ENCODE measurements at places on chromosomes 5 and 9.

DNA sequence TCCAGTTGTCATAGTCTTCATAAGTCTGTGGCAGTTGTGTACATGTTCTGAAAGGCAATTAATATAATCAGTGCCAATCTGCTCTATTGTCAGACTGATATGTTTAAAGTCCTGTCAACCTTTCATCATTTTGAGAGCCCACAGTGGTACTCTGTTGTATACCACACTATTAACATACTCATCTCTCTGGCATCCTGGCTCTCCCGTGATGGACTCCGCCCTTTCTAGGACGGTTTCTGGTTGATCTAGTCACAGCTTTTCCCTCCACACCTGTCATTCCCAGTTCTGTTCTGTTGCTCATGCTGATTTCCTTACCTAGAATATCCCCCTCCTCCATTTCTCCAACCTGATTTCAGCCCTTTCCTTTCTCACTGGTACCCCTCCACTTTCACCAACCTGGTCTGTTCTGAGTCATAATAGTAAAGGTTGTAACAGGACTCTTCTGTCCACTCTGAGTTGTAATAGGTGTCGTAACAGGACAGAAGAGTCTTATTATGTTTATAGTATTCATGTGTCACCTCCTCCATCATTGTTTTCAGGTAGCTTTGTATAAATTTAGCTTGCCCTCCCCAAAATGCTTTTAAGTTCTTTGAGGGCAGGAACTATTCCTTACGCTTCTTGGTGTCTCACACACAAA lies 4.1 kb downstream of the PTCD2 start:
- DNase-seq, result no peak

DNA sequence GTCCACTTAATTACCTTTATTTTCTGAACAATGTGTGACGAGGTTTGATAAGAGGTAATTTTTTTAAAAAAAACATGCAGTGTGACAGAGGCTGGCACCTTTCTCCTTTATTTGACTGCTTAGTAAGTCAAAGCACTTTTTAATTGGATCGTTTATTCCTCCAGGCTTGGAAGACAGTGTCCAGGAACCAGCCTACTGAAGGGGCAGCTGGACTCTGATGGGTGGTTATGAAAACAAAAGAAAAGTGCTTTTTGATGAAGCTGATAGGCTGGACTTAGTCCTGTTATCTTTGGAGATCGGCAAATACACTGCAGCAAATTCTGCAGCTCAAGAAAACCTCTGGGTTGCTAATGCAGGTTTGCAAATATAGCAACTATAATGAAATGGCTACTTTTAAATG lies 141.7 kb downstream of the DCP2 start:
- DNase-seq, result no peak

DNA sequence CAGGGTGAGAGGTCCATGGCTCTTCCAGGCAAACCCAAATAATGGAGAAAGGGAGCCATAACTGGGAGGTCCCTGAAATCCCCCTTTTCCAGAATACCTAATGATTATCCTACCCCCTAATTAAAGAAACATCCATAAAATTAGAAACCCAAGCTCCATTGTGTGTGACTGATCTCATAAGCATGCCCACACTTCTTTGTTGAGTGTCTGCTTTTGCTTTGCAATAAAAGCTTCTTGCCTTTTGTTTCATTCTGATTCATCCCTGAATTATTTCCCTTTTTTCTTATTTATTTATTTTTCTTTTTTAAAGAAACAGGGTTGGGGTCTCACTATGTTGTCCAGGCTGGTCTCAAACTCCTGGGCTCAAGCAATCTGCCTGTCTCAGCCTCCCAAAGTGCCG lies 33.1 kb downstream of the BTF3 start:
- DNase-seq, result no peak

DNA sequence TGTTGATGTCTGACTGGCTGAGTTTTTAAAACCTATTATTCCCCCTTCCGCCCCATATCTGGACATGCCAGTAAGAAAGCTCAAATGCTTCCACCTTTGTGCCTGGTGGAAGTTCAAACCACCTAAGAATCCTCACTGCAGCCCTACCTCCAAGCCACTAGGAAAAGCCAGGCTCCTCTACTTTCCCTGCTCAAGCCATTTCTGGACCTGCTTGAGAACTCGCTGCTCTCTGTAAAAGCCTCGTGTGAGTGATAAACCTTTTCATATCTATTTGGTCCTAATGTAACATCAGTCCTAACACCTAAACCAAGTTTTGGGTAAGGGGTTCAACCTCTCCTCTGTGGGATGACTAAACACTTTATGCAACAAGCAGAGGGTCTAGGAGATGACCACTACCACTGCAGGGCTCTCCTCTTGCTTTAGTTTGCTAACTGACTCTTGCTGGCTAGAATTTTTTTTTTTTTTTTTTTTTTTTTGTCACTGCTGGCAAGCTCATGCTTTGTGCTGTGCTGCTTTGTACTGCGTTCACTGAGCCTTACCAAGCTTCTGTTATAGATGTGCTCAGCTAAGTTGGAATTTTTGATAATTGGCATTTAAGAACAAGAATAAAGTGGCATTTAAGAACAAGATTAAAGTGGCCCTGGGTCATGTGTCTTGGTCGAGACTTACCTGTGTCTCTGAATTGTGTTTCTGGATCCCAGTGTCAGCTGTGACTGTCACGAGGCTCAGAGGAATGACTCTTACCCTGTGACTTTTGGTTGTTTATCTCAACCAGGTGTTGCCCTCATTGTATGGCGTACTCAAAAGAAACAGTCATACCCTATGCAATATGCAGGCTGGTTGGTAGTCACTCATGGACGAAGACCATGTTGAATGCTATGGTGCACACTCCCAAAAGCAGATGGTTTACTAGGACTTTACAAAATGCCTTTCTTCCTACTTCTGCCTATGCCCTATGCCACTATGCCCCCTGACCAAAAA lies 19.5 kb downstream of the TRIM32 start:
- no peak for DNase-seq

- DNase-seq, result peak; percentile 28
These were observed 116.0 kb upstream of the PPP1R26 start for GRCh38 chr9:135363596-135363995.

DNA sequence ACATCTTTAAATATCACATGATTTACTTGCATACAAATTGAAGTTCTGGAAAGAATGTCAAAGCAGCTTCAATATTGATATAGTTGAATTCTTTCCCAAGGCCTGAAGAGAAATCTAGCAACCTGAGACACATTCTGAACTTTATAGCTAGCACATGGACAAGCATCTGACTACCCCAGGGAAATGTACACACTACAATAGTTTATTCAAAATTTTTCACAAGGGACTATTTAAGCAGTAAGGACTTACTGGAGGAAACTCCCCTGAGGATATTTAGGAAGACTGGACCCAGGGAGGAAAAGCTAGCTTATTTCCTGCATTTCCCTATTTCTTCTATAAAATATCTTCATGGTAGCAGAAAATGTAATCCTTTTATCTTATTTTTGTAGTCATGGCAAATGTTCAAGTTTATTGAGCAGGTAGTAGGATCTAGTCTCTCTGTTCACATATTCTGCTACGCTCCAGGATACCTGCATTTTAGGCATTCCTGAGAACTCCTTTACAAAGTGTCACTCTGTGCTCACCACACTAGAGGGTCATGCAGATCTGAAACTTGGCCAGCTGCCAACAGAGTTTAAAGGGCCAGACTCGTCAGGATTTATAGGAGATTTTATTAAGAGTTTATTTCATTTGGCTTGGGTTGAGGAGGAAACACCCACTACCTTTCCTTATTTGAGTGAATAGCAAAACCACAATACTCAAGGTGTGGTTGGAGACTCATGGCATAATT lies 348.4 kb upstream of the FTMT start:
- DNase-seq, result no peak

GRCh38 chr5:168578538-168579487 lies at the start of gene PANK3:
Gene PANK3, minus strand, starts transcription at chr5:168579368. Its CDS starts 85 bp downstream, at chr5:168579283.
- DNase-seq, result peak; percentile 71

DNA sequence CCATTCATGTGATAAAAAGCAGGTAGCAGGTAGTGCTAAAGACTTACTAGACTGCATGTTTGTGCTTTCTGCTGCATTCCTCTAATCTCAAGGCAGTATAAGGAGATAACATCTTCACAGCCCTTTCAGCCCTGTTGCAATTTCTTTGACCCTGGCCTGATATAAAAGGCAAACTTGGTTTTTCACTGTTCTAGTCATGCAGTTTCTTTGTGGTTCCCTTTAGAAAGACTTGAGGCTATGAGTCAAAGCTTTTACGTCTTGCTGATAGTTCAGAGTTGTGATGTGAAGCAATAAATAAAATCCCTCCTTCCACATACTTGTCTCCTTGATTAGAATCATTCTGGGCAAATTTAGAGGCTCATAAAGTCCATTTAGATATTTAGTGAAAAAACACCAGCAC lies 88.6 kb upstream of the CDKN2B start:
- DNase-seq, result no peak

DNA sequence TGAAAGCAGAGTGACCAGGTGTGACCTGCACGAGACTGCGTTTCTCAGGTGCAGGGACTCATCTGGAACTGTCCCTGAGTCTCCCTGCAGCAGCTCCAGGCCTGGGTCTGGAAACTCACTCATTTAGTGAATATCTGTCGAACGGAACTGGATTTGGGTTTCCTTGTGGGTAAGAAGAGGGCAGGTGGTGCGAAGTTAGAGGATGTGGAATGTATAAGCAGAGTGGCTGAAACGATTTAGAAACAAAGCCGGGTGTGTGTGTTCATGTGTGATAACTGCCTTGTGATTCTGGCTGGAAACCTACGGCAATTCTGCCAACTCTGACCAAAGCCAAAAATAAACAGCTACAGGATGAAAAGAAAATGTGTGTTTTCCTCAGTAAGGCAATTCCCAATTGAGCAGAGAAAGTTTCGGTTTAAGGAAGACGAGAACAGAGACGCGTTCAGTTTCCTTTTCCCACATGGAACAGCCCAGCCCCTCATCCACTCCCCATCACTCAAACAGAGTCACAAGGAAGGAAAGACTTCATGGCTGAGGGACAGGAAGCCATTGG lies 130.3 kb downstream of the NSG2 start:
- no peak for DNase-seq

GRCh38 chr5:148011398-148012137 lies 52.2 kb upstream of the SPINK5 start:
- no peak for DNase-seq

GRCh38 chr5:170067574-170068170 lies 38.0 kb upstream of the FOXI1 start:
- no peak for DNase-seq

- DNase-seq, result no peak
These were observed 141.5 kb downstream of the GABRG2 start for GRCh38 chr5:162209005-162209605.

DNA sequence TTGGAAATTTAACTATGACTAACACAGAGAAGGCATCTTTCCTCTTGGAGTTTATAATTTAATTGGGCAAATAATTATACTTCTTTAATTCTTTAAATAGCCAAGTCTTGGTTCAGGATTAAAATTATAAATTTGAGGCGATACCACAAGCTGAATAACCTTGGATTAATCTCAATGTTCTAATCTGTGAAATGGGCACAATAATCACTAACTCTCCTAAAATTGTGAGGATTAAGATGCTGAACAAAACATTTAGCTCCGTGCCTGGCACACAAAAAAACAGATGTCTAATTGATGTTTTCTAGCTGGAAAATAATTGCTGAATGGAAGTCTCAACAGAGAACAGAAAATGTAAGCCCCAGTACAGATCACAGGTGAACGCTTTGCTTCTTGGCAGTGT lies 69.7 kb upstream of the TRIM32 start:
- DNase-seq, result no peak

DNA sequence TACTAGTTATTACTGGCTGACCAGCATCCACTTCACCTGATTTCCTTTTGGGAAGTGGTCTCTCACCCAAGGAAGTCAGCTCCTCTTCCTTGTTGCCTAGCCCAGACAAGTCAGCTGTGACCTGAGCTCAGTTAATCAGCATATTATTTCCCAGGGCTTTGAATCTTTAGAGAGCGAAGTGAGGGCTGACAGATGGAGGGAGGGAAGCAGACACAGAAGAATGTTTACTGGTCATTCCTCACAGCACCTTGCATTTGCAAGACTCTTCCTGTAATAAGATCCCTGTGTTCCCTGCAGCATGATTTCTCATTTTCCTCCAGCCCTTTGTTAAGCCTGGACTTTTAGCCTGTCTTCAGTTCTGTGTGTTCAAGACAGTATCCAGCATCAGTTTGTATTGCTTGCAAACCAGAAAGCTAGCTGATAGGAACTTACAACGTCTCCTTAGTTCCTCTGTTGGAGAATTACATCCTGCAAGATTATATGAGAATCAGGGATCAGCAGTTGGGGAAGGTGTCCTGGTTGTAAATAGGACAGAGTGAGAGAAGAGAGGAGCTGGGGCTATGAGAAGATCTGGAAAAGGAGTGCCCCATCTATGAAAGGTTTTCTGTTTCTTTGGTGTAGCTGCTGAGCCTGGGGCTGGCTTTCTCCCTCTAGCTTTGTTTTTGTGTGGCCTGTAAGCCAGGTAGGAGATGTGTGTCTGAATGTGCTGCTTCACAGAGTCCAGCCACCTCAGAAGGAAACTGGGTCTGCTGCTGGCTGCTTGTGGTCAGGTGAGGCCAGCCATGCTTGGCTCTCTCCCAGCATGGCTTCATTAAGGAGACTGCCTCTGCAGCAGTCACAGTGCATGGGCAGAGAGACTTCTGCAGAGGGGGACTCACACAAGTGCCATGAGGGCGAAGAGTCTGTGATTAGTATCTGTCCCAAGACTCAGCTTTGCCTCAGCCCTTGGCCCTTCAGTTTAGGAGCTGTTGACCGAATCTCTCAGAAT lies 50.3 kb downstream of the MAN2A1 start:
- no peak for DNase-seq

DNA sequence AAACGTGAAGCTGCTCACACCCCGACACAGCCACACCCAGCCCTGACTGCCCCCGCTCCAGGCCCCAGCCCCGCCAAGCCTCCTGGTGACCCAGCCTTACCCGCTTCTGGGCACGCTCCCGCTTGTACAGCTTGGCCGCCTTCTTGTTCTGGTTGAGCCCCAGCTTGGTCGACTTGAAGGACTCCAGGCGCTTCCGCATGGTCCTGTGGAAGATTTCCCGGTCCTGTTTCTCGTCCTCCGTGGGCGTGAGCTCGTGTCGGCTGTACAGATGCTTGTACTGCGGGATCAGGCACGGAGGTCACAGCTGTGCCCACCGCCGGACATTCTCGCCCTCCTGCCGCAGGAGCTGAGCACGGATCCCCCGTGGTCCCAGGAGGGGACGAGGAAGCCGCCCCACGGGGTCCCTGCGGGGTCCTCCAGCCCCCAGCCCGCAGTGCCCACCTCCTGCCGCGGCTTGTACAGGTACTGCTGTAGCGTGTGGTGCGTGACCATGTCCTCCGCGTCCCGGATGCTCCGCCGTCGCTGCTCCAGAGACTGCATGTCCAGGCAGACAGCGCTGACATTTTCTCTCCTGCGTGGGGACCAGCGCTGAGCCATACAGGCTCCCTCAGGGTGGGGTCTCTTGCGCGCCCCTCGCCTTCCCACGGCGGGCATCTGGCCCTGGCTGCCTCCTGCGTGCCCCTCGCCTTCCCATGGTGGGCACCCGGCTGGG lies 33.3 kb downstream of the EXOC3 start:
- no peak for DNase-seq

DNA sequence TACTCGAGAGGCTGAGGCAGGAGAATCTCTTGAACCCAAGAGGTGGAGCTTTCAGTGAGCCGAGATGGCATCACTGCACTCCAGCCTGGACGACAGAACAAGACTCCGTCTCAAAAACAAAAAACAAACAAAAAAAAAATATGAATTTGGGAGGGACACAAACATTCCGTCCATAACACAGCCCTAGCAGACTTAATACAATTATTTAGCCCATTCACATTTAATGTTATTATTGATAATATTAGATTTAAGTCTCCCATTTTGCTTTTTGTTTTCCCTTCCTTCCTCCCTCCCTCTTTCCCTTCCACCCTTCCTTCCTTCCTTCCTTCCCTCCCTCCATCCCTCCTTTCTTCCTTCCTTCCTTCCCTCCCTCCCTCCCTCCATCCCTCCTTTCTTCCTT lies 4.6 kb upstream of the CCNI2 start:
- DNase-seq, result no peak

- no peak for DNase-seq
These were observed 3.9 kb downstream of the FBXW5 start for GRCh38 chr9:136940526-136941230.
